Osteoblast (primary cell): ENCODE measurements at places on chromosomes 16 and 17.

GRCh38 chr17:10120109-10120485 is 78.3 kb downstream of the GAS7 start:
- DNase-seq: no peak
- H3K4me3 ChIP-seq: no peak overlapping the region
- no peaks in the 10 kb centered on the region for H3K27me3 ChIP-seq
- no peaks in the 10 kb centered on the region for H3K36me3 ChIP-seq
- no peaks in the 10 kb centered on the region for H3K4me1 ChIP-seq
- H3K27ac ChIP-seq: no peak overlapping the region

- no peaks in the 10 kb centered on the region for H3K36me3 ChIP-seq
- H3K4me1 ChIP-seq: peaks cover 21% of the 10 kb centered on the region
- H3K4me3 ChIP-seq: no peak within 1 kb of the TSS
- H3K27me3 ChIP-seq: no peaks in the 10 kb centered on the region
Observed at GRCh38 chr17:47208744-47209488, at the start of gene MYL4. Gene MYL4 (plus strand): TSS chr17:47209348. CDS start chr17:47209423, 75 bp downstream.

GRCh38 chr17:81060416-81060815 is 25.5 kb downstream of the BAIAP2 start:
- no peaks in the 10 kb centered on the region for H3K36me3 ChIP-seq
- no peaks in the 10 kb centered on the region for H3K27me3 ChIP-seq
- no peak overlapping the region for H3K27ac ChIP-seq
- H3K4me3 ChIP-seq: no peak overlapping the region
- no peak for DNase-seq

GRCh38 chr17:28097901-28098300 is 55.4 kb downstream of the NLK start:
- no peaks in the 10 kb centered on the region for H3K36me3 ChIP-seq
- no peaks in the 10 kb centered on the region for H3K27me3 ChIP-seq
- H3K4me1 ChIP-seq: no peaks in the 10 kb centered on the region
- DNase-seq: no peak
- H3K27ac ChIP-seq: no peak overlapping the region

GRCh38 chr17:82041144-82041814 is 3.8 kb upstream of the DCXR start:
- H3K27me3 ChIP-seq: no peaks in the 10 kb centered on the region
- peaks cover 15% of the 10 kb centered on the region for H3K4me1 ChIP-seq
- DNase-seq: no peak
- no peak overlapping the region for H3K4me3 ChIP-seq
- H3K27ac ChIP-seq: no peak overlapping the region
